ENCODE measurements at places on chromosomes 1 and 21.

- DNase-seq: no peak
Measured at GRCh38 chr1:211749251-211749650, 73.8 kb upstream of the NEK2 start.

DNA sequence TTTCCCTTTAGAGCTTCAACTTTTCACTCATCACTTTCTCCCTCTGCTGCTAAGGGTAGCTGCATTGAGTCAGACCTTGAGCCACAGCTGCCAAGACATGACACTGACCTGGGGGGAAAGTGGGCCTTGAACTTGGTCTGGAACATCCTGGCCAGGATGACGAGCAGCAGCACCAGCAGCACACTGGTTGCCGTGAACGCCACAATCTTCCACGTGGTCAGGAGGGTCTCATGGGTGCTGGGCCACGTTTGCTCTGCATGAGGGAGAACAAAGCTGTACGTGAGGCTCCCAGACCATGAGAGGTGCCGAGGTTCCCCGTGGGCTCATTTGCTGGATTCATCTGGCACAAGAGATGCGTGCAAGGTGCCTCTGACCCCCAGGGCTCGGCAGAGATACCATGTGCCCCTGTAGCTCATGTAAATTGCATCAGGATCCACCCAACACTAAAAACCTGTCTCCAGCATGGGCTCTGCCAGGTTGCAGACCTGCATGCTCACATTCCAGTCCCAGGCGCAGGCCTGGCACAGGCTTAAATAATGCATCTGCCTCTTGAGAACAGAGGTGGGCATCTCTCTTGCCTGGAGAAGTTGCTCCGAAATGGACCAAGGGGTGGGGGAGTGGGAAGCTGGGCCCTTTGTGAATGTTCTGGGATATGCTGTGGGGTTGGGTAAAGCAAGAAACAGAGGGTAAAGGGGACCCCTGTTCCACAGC, 84.6 kb upstream of the TLR5 start:
- DNase-seq: no peak

- no peak for DNase-seq
Measured at GRCh38 chr1:244583358-244583982, 69.5 kb upstream of the DESI2 start.

- no peak for DNase-seq
Measured at GRCh38 chr1:172322219-172323061, 98.0 kb upstream of the C1orf105 start.

GRCh38 chr1:83836543-83836942, 162.4 kb downstream of the TTLL7 start:
- DNase-seq: no peak

- DNase-seq: no peak
Measured at GRCh38 chr1:43994794-43995790, 3.7 kb downstream of the CCDC24 start.
